NCI-H460 (cell line): ENCODE measurements at places on chromosomes 2 and 18. TPM values are rescaled to one million over a fixed set of nuclear protein-coding genes. Genes with fewer than 3 reads are reported as not detected.

GRCh38 chr2:133424876-133425275 is 143.4 kb downstream of the NCKAP5 start:
- no peak for DNase-seq

DNA sequence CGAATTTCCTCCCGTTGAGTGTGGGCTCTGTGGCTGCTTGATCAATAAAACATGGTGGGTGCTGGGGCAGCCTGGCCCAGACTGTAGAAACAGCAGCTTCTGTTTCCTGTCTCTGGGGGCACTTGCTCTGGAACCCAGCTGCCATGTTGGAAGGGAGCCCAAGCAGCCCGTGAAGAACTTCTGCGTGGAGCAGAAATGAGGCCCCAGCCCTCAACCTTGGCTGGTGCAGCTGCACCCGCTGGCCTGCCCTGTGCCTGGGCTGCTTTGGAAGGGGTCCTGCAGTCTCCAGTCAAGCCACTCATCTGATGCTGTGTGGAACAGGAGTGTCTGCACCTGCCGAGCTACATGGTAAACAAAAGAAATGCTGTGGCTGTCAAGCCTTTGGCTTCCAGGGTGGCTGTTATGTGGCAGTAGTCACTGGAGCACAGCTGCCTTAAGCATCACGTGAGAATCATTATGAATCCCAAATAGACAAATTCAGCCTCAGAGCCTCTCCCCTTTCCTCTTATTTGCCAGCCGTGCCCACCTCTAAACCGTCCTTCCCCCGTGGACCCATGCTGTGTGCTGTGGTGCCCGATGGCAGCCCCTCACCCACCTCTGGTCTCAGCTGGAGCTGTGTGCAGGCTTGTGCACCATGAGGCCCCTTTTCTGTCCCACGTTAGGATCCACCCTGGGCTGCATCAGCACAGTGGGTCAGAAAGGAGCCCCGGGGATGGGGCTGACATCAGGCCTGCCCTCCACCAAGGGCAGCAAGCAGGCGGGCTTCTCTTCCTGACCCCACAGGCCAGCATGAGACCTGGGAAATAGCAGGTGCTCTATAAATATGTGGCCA is 134.0 kb upstream of the HDAC4 start:
- DNase-seq = no peak

DNA sequence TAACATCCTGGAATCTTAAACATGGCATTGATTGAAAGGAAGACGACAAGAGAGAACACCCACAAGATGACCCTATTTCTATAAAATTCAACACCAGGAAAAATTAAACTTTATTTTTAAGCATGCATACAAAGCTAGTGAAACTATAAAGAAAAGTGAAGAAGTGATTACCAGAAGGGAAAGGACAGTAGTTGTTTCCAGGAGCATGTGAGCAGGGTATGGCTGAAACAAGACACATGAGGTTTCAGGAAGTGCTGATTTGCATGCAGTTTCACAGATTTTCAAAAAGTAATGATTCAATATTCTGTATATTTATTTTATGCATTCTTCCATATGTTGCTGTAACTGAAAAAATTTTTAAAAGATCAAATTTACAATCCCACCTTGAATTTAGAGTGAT is 24.6 kb upstream of the DAW1 start:
- DNase-seq = no peak

Gene SLC9A2
- total RNA-seq = 19.3 and 20.1 TPM in 2 replicates
